ENCODE measurements at places on chromosomes 16 and 17.

GRCh38 chr16:10256784-10257641, 74.8 kb upstream of the GRIN2A start:
- DNase-seq: peak; percentile 56

GRCh38 chr16:86984343-86984742, 332.8 kb downstream of the C16orf95 start:
- DNase-seq: peak; percentile 76

DNA sequence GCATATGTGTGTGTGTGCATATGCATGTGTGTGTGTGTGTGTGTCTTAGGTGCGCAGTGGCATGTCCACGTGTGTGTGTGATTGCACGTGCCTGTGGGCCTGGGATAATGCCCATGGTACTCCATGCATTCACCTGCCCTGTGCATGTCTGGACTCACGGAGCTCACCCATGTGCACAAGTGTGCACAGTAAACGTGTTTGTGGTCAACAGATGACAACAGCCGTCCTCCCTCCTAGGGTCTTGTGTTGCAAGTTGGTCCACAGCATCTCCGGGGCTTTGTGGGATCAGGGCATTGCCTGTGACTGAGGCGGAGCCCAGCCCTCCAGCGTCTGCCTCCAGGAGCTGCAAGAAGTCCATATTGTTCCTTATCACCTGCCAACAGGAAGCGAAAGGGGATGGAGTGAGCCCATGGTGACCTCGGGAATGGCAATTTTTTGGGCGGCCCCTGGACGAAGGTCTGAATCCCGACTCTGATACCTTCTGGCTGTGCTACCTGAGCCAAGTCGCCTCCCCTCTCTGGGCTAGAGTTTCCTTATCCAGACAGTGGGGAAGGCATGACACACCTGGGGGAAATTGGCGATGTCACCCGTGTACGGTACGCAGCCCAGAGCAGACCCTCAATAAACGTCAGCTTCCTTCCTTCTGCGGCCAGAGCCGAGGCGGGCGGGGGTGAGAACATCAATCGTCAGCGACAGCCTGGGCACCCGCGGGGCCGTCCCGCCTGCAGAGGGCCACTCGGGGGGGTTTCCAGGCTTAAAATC, 47.6 kb downstream of the IL21R start:
- DNase-seq: peak; percentile 27

- no peak for DNase-seq
These were observed 127.1 kb downstream of the SPAG9 start for GRCh38 chr17:50993544-50993943.

DNA sequence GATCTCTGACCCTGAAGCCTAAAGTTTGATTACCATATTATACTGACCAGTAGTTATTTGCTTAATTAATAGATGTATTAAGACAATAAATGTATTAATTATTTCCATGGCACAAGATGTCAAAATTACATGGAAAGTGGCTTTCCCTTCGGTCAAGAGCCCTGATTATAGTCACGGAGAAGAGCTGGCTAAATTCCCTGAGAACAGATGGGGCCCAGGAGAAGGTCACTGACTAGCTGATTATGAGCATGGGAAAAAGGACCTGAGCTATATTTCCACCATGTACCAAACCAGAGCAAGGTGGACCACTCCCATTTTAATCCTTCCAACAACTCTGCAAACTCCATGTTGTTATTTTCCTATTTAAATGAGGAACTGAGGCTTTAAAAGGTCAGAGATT, 12.9 kb upstream of the MYO18A start:
- DNase-seq: no peak

- DNase-seq: no peak
These were observed 47.0 kb upstream of the FBXO47 start for GRCh38 chr17:39014044-39014794.

GRCh38 chr16:51034481-51035109, 116.5 kb downstream of the SALL1 start:
- DNase-seq: no peak

DNA sequence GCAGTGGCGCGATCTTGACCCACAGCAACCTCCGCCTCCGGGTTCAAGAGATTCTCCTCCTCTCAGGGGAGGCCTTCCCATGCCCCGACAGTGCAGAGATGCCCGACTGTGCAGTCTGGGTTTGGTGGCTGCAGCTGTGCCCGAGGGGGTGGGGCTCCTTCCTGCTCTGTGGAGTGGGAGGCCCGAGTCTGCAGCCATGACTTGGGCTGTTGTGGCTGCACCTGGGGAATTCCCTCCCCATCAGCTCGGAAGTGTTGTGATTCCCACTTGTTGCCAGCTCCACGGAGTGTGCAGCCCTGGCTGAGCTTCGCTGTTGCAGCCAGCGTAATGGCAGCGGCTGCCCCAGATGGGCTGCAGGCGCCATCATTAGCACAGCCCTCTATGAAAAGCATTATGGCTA, 66.4 kb upstream of the SMIM36 start:
- DNase-seq: no peak

Measured in kidney (tissue), 22 donors.